ENCODE measurements at places on chromosomes 7 and 10.

DNA sequence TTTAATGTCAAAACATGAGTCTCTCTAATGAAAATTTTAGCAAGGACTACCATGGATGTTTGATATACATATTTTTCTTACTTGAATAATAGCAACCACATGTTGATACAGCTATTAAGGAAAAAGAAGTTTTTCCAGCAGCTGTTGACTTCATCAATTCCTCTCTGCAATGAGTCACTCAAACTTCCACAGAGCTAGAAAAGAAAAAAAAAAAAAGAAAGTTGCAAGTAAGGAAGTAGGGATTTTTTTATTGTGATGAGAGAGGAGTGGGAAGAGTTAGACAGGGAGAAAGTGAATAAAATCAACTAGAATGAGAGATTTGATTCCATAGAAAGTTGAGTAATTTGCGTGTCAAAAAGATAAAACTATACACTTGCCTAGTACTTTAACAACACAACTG lies 46.2 kb downstream of the CAV1 start:
- no peaks in the 10 kb centered on the region for H3K36me3 ChIP-seq
- no peaks in the 10 kb centered on the region for H3K4me1 ChIP-seq
- H3K27ac ChIP-seq = no peak overlapping the region
- no peaks in the 10 kb centered on the region for H3K27me3 ChIP-seq
- no peak for DNase-seq

DNA sequence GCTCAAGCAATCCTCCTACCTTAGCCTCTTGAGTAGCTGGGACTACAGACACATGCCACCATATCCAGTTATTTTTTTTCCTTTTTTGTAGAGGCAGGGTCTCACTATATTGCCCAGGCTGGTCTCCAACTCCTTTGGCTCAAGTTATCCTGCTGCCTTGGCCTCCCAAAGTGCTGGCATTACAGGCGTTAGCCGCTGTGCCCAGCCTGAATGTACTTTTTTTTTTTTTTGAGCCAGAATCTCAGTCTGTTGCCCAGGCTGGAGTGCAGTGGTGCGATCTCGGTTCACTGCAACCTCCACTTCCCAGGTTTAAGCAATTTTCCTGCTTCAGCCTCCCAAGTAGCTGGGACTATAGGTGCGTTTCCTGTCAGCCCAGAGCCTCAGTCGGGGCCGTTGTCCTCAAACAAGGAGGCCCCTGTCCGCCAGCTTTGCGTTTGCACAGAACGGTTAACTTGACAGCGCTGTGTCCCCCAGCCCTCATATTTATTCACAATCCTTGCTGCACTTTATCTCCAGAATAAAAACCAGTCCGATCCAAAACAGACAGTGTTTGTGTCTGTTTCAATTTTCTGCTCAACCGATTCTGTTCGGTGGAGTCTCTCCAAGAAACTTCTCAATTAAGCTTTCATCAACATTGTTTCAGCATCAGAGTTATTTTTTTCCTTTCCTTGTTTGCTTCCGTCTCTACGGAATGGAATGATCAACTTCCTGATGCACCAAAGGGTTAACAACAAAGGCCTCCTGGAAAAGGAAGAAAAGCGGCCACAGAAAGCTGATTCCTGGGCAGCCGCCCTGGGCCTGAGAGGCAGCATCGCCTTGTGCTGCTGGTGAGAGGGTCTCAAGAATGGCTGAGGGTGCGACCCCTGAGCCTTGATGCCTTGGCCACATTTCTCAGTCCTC lies 64.5 kb downstream of the PDIA4 start:
- no peaks in the 10 kb centered on the region for H3K4me1 ChIP-seq
- H3K4me3 ChIP-seq = no peak overlapping the region
- H3K36me3 ChIP-seq = no peaks in the 10 kb centered on the region

- DNase-seq = no peak
- no peak overlapping the region for H3K27ac ChIP-seq
- H3K4me1 ChIP-seq = no peaks in the 10 kb centered on the region
- no peaks in the 10 kb centered on the region for H3K27me3 ChIP-seq
Observed at GRCh38 chr7:150473902-150474301, 23.5 kb downstream of the GIMAP8 start.

DNA sequence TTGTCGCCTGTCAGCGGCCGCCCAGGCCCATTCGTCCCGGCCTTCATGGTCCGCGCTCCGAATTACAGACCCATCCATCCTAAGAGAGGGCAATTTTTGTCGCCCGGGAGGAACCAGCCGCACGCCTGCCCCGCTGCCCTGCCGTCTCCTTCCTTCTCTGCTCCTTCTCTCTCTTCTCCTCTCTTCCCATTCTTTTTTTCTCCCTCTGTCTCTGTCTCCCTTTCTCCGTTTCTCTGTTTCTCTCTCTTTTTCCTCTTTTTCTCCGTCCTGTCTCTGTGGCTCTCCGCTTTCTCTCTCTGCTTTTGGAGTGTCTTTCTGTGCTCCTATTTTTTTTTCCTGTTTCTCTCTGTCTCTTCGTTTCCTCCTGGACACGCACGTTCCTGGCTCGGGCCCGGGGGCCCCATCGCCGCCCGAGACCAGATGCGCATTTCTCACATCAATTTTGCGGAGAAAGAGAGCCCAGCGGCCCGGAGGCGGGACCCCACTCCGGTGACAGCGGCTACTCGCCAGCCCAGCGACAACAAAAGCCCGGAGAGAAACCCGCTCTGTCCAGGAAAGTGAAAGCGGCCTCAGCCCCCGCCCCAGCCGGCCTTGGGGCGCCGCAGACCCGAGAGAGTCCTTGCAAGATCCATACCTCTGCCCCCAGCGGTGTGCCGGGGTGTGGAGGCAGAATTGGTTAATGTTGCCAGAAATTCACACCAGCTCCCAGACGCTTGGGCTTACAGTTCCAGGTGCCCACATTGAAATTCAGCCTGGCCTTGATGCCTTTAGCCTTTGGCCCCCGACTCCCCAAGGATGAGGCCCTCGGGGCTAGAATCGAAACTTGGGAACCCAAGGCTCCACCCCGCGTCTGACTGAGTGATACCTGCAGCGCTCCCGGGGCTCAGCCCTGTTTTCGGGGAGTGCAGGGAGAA lies 4.1 kb downstream of the LBX1 start:
- H3K27ac ChIP-seq = no peak overlapping the region
- DNase-seq = no peak
- peaks cover 3% of the 10 kb centered on the region for H3K27me3 ChIP-seq
- H3K36me3 ChIP-seq = no peaks in the 10 kb centered on the region

DNA sequence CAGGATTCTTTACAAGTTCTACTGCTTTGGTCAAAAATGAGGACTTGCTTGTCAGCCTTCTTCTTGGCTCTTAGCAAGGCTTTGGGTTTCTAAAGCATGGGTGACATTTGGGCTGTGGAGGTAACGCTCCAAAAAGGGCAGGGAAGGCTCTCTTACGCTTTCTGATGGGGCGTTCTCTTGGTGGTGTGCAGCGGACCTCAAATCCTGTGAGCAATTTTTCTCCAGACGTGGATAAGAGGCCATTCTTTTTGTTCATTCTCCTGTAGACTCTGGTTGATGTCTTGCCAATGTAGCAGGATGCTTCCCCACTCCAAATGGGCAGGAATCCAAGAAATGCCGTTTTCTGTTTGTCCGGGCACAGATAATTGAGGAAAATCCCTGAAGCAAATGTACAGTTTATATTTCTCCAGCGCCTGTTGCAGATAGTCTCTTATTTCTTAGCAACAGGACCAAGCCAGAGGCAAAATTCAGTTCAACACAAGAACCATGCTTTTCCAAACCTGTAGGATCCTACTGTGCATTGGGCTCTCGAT lies 138.4 kb upstream of the NFE2L3 start:
- H3K27ac ChIP-seq = no peak overlapping the region
- H3K36me3 ChIP-seq = no peaks in the 10 kb centered on the region
- H3K4me3 ChIP-seq = no peak overlapping the region
- H3K27me3 ChIP-seq = no peaks in the 10 kb centered on the region

- H3K4me1 ChIP-seq = no peaks in the 10 kb centered on the region
- no peak for DNase-seq
- H3K27ac ChIP-seq = no peak overlapping the region
- H3K27me3 ChIP-seq = no peaks in the 10 kb centered on the region
- no peaks in the 10 kb centered on the region for H3K36me3 ChIP-seq
Observed at GRCh38 chr7:92755680-92756079, 80.7 kb downstream of the CDK6 start.

DNA sequence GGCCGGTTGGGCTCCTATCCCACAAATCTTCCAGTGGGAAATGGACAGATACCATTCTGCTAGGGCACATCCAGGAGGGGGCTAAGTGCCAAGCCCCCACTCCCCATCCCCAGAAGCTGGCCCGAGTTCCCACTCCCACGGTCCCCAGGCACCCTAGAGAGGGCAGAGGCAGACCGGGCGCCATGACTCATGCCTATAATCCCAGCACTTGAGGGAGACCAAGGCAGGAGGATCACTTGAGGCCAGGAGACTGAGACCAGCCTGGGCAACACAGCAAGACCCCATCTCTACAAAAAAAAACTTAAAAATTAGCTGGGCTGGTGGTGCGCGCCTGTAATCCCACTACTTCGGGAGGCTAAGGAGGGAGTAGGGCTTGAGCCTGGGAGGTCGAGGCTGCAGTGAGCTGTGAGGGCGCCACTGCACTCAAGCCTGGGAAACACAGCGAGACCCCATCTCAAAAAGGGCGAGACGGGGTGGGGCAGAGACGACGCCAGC lies 870 bp downstream of the GNA12 start:
- peak overlapping the region; percentile 72 for H3K4me3 ChIP-seq
- DNase-seq = peak; percentile 53
- no peak overlapping the region for H3K27ac ChIP-seq
- H3K36me3 ChIP-seq = no peaks in the 10 kb centered on the region
- peaks cover 1% of the 10 kb centered on the region for H3K4me1 ChIP-seq

DNA sequence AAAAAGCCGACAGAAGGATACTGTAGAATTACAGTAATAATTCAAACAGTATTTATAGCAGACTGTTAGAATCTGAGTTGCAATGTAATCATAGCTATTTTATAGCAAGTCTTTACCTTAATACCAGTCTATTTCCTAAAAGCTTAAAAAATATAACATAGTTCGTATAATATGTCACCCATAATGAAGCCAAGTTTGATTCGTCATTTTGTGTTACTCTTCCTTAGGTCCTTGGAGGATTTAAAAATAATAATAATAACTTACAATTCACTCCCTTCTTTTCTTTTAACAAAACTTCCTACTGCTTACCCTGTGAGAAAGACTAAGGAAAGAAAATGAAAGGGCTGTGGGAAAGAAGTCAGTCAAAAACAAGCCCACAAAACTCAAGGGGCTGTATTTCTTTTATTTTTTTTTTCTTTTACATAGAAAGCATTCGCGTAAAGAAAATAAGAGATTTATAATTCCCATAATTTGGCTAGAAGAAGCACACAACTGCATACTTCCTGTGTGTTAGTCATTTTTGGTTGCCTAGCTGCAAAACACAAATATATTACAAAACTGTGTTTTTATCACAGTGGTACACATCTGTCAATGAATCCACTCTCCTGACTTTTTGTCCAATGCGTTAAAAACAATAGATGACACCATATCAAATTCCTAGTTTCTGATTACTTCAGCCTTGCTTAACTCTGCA lies 187.2 kb upstream of the CELF2 start:
- H3K27ac ChIP-seq = peak overlapping the region; percentile 72
- no peaks in the 10 kb centered on the region for H3K36me3 ChIP-seq
- no peak for DNase-seq

DNA sequence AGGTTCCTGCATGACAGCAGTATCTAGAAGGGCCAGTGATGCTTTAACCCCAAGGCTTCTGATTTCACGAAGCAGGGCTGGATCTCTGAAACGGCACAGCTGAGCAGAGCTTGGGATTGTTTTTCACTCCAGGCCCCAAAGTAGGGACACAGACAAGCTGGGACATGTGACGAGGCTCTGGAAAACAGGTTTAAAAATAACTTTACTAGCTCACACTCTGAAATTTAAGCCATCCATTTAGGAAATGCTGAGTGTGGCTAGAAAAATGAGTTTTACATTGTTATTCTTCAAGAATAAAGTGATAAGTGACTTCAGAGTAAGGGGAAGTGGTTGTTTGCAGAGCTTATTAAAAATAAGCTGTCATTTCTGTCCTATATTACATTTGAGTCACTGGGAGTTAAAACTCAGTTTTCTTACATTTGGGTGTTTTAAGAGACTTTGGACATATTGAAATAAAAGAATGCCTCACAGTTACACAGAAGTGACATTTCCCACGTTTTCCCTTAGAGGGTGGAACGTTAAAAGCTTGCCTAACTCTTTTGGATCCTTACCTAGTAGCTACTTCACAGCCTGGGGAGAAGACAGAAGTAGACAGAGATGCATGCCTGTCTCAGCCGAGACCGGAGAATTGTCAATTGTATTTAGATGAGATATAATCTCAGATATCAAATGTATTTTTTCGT lies 107.8 kb downstream of the GALNT17 start:
- no peaks in the 10 kb centered on the region for H3K27me3 ChIP-seq
- DNase-seq = no peak
- no peaks in the 10 kb centered on the region for H3K36me3 ChIP-seq

DNA sequence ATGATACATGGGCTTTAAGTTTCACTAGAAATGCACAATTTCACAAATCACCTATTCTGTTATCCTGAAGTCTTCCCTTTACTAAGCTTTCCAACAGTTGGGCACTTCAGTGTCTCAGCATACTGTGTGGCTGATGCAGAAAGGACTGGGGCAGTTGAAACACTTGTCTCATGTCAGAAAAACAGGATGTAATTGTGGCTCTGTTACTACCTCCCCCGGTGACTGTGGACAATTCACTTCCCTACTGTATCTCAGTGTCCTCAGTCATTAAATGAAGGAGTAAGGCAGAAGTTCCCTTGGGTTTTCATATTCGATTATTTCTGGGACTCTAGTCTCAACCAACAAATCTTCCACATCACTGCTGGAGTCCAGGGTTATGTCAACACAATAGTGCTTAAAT lies 17.9 kb downstream of the ANKRD22 start:
- H3K4me1 ChIP-seq = no peaks in the 10 kb centered on the region
- no peaks in the 10 kb centered on the region for H3K36me3 ChIP-seq
- H3K4me3 ChIP-seq = no peak overlapping the region

- no peak overlapping the region for H3K4me3 ChIP-seq
- H3K27ac ChIP-seq = no peak overlapping the region
- DNase-seq = no peak
- peaks cover 4% of the 10 kb centered on the region for H3K4me1 ChIP-seq
- H3K27me3 ChIP-seq = no peaks in the 10 kb centered on the region
- H3K36me3 ChIP-seq = no peaks in the 10 kb centered on the region
Observed at GRCh38 chr7:38554586-38554985, 76.6 kb downstream of the AMPH start.

GRCh38 chr10:119362122-119362521 lies 154.8 kb downstream of the GRK5 start:
- no peaks in the 10 kb centered on the region for H3K36me3 ChIP-seq
- H3K4me1 ChIP-seq = no peaks in the 10 kb centered on the region
- no peak overlapping the region for H3K27ac ChIP-seq
- no peak for DNase-seq

GRCh38 chr7:69859342-69859741 lies 261.1 kb downstream of the AUTS2 start:
- DNase-seq = no peak
- no peaks in the 10 kb centered on the region for H3K27me3 ChIP-seq
- H3K4me3 ChIP-seq = no peak overlapping the region
- no peaks in the 10 kb centered on the region for H3K36me3 ChIP-seq
- no peak overlapping the region for H3K27ac ChIP-seq

- H3K36me3 ChIP-seq = no peaks in the 10 kb centered on the region
- H3K27ac ChIP-seq = no peak overlapping the region
- no peak overlapping the region for H3K4me3 ChIP-seq
- H3K4me1 ChIP-seq = no peaks in the 10 kb centered on the region
Observed at GRCh38 chr7:94330269-94331020, 64.2 kb upstream of the COL1A2 start.

GRCh38 chr10:125734823-125735222 lies 15.3 kb downstream of the EDRF1 start:
- H3K27me3 ChIP-seq = no peaks in the 10 kb centered on the region
- no peaks in the 10 kb centered on the region for H3K4me1 ChIP-seq
- H3K27ac ChIP-seq = no peak overlapping the region
- DNase-seq = no peak
- H3K4me3 ChIP-seq = no peak overlapping the region

- no peak overlapping the region for H3K4me3 ChIP-seq
- no peaks in the 10 kb centered on the region for H3K4me1 ChIP-seq
- H3K27me3 ChIP-seq = no peaks in the 10 kb centered on the region
Observed at GRCh38 chr10:348456-348855, 213.2 kb downstream of the ZMYND11 start.
